SHP77 (cell line): ENCODE measurements at places on chromosomes 2 and 18.

DNA sequence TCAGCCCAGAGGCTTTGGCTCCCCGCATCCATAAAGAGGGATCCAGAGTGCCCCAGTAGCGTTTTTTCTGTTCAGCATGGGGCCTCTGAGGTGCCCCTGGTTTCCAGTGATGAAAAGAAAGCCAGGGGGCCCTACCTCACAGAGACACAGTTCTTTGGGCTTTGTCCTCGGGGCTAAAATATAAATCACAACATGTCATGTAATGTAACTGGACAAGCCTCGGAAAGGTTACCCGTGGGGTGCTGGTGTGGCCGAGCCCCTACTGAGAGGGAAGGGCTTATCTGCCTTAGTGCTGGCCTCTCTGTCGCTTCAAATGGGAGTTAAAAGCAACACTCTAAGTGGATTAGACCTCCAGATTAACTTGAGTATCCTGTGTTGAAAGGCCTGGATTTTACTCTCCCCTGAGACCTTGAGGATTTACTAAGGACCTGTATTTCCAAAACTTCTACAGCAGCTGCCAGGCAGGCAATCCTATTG lies 251.6 kb upstream of the APCDD1 start:
- DNase-seq = no peak

DNA sequence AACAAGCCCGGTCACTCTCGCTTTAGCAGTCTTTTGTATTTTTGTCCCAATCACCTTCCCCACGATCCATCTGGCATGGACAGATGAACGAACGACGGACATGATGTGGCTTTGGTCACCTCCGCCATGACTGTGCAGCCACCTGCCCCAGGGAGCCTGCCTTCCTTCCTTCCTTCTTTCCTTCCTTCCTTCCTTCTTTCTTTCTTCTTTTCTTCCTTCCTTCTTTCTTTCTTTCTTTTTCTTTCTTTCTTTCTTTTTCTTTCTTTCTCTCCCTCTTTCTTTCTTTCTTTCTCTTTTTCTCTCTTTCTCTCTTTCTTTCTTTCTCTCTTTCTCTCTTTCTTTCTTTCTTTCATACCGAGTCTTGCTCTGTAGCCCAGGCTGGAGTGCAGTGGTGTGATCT lies 39.0 kb downstream of the ATP8B1 start:
- DNase-seq = no peak

DNA sequence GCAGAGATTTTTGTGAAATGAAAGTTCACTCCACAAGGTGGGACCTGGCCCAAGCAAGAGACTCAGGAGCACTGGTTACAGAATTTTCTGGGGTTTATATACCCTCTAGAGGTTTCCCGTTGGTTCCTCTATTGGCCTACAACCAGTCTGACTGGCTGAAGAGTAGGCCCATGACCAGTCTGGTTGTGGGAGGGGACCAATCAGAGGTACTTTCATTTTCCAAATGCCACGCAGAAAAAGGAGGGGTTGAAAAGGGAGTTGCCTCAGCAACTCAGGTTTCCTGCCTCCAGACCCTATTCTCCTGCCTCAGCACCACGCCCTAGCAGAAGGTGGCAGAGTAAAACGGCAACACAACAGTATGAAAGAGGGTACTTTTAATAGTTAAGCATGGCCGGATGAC lies 98.4 kb downstream of the COLEC12 start:
- DNase-seq = no peak

- no peak for DNase-seq
Observed at GRCh38 chr2:207967121-207967520, 58.2 kb downstream of the PLEKHM3 start.

- DNase-seq = no peak
Observed at GRCh38 chr2:195450552-195451113, 206.4 kb upstream of the SLC39A10 start.

GRCh38 chr2:43265421-43265820 lies 39.0 kb upstream of the ZFP36L2 start:
- no peak for DNase-seq

DNA sequence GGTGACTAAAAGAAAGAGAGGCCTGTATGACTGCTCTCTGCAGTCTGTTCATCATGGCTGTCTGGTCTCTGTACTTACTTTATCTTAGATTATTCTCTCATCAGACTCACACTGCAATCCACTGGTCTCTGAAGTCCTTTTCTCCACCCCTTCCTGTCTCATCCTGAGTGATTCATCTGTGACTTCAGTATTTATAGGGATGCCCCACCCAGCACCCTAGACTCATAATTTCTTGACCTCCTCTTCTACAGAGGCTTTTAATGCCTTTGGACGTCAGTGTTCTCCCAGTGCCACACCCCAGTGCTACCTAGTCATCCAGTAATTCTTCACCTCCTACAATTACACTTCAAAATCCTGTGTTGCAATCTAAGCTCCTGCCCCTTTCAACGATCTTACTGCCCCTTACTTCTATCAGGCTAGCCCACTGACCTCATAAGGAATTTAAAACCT lies 14.9 kb upstream of the ITPRID2 start:
- no peak for DNase-seq

- peak; percentile 87 for DNase-seq
Observed at GRCh38 chr2:45930396-45930792, 278.9 kb downstream of the PRKCE start.

GRCh38 chr2:102735416-102736109 lies 26.3 kb upstream of the TMEM182 start:
- peak; percentile 5 for DNase-seq

DNA sequence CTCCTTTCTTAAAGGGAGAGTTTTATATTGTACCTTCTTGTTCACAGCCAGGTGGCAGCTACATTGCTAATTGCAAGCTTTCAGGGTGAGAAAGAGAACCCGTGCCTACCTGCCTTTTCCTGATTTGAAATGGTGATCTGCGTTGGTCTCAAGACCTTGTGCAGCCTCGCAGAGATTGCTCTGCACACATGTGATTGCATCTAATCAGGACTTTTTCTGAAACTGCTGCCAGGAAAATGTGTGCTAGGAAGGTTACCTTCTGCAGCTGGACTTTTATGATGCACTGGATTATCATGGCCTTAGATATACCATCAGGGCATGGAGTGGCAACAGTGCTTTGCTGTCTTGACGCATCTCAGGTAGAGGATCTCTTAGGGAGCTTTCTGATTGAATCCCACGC lies 45.1 kb downstream of the AGAP1 start:
- DNase-seq = no peak

DNA sequence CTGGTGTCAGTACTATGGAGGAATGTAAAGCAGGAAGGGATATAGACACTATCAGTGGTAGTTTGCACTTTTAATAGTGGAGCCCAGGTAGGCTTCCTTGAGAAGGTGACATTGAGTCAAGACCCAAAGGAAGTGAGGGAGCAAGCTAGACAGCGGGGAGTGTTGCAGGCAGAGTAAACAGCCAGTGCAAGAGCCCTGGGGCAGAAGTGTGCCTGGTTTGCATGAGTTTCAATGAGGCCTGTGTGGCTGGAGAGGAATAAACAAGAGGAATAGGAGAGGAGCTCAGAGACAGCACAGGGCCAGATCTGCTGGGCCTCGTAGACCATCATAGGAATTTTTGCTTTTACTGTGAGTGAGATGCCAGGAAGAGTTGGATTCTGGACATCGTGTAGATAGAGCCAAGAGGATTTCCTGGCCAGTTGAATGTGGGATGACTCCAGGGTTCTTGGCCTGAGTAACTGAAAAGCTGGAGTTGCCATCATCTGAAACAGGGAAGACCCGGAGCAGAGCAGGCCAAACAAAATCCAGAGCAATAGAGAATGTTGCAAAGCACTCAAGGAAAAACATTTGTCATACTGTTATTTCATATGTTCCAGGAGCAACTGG lies 102.5 kb downstream of the SP3 start:
- no peak for DNase-seq

GRCh38 chr2:222424276-222424728 lies at the start of gene SGPP2:
TSS of gene SGPP2 (plus strand) at chr2:222424543. CDS start at chr2:222424603, 60 bp downstream.
- no peak for DNase-seq

GRCh38 chr2:216761809-216762208 lies 66.5 kb upstream of the IGFBP5 start:
- DNase-seq = no peak

DNA sequence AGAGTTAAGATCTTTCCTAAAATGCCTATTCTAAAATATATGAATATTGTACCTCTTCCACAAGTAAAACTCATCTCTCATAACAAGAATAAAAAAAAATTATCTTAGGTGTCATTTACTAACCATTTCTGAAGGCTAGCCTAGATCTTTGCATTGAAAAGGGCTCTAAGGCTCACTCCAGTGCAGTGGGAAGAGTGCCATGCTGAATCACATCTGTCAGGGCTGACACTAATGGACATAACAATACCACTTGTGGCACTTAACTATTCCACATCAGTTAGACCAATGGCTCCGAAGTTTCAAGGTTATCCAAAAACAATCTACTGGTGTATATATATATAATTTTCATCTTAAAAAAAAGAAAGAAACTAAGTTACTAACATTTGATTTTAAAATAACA lies 130.2 kb downstream of the EXOC6B start:
- no peak for DNase-seq

DNA sequence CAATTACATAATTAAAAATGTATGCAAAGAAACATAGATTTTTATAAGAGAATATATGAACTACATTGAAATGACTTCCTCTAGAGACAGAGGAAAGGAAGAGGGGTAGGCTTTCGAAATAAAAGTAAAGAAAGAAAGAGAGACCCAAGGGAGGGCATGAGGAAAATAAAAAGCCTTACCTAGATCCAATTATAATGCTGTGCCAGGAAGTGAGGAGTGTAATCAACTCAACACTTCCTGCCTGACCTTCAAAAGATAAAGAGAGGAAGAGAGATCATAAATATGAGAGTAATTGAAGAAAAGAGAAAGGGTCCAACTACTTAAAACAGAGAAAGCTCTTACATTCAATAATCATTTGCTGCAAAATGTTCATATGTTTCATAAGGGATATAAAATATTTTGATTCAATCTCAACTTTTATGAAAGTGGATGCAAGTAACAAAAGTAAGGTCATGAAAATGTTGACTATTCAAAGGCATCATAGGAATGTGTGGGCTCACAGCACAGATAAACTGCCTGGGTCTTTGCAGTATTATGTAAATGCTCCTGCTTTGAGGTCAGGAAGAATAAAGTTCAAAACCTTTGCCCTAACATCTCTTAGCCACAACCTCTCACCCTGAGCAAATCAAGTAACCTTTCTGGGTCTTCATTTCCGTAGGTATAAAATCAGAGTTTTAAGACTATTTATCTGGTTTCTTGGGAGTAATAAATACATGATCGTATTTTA lies 1237.7 kb downstream of the LRP1B start:
- DNase-seq = no peak

DNA sequence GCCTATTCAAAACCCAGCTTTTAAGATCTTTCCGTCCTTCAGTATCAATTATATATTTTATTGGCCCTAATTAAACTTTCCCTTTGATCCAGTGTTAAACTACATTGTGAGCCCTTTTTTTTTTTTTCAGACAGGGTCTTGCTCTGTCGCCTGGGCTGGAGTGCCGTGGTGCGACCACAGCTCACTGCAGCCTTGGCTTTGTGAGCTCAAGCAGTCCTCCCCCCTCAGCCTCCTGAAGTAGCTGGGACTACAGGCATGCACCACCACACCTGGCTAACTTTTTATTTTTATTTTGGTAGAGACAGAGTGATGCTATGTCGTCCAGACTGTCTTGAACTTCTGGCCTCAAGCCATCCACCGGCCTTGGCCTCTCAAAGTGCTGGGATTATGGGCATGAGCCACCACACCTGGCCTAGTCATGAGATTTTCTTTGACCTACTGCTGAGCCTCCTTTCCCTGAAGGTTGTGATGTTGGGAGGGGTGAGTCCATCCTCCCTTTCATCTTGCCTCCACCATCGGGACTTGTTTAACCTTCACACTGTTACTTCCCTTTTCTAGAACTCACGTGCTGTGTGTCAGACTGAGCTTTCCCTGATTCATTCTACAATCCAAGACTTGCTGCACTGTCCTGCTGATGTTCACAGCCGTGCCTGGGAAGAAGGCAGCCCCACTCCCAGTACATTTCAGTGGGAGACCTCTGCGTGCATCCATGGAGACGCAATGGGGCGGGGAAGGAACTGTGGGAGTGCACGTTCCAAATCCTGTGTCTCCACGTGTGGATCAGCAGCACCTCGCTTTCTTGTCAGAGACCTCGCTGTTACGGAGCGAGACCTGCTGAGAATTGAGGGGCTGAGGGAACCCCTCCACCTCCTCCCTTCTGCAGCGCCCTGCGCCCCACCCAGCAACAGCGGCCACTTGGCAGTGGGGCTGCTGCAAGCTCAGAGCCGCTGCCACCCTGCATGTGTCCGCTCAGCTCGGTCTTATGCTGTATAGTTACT lies 10.8 kb downstream of the OXER1 start:
- DNase-seq = no peak

- no peak for DNase-seq
Observed at GRCh38 chr2:96240341-96241038, 25.3 kb downstream of the TMEM127 start.

DNA sequence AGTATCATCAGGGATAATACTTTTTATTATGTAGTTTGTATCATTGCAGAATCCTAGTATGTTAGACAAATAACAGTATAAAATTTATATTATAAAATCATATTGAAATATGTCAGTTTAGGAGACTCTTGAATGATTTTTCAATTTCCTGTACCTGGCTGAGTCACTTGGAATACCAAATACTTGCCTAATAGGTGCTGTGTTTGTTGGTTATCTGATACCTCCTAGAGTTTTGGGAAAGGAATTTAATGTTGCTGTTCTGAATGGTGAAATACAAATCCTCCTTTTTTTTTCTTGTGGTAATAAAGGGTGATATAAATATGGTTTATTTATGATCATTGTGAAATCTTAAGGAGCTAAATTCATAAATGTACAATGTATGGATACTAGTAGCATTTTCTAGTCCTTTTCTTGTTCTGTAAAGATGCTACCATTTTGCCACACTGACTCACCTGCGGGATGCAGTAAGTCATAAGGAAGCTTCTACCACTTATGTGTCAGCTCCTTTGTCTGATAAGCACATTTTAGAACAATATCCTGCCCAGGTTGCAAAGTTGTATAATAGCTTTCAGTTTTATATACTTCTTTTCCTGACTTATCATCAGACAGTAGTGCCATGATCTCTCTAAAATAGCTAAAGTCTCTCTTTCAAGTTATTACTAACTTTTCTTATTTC lies 465.5 kb downstream of the XIRP2 start:
- no peak for DNase-seq

GRCh38 chr2:117763804-117764203 lies 50.7 kb upstream of the DDX18 start:
- no peak for DNase-seq

DNA sequence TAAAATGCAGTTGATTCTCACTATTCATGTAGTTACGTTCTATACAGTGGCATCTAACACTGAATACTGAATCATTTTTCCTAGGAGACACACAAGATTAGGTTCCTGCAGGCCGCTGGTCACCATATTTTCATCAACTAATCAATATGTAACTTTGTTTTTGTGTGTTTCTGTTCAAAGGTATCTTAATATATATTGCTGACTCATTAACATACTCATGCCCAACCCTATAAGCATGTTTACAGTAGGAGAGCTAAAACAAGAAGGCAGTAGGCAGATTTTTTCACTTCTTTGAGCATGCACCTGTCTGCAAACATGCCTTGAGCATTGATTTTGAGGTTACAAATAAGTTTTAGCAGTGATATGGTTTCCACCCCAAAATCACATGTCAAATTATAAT lies 30.3 kb upstream of the CNGA3 start:
- DNase-seq = no peak

GRCh38 chr2:206069417-206069816 lies 16.6 kb downstream of the INO80D start:
- DNase-seq = no peak
